ENCODE measurements at places on chromosomes 12 and 14. TPM values are rescaled to one million over a fixed set of nuclear protein-coding genes. Genes with fewer than 3 reads are reported as not detected.
A peak's percentile ranks its signal among the peaks of the same experiment; 100 is the strongest.

Gene KDM5A
- total RNA-seq, result 68.0 TPM

Gene KCNMB4
- total RNA-seq, result 6.7 TPM

- H3K4me1 ChIP-seq, result no peaks in the 10 kb centered on the region
- H3K4me3 ChIP-seq, result no peak overlapping the region
- H3K27ac ChIP-seq, result no peak overlapping the region
- DNase-seq, result no peak
- H3K36me3 ChIP-seq, result 0 out of 2 replicates have a peak, but pooled peaks cover 3% of the 10 kb centered on the region
Observed at GRCh38 chr14:92687681-92688433, 60.6 kb downstream of the LGMN start.

DNA sequence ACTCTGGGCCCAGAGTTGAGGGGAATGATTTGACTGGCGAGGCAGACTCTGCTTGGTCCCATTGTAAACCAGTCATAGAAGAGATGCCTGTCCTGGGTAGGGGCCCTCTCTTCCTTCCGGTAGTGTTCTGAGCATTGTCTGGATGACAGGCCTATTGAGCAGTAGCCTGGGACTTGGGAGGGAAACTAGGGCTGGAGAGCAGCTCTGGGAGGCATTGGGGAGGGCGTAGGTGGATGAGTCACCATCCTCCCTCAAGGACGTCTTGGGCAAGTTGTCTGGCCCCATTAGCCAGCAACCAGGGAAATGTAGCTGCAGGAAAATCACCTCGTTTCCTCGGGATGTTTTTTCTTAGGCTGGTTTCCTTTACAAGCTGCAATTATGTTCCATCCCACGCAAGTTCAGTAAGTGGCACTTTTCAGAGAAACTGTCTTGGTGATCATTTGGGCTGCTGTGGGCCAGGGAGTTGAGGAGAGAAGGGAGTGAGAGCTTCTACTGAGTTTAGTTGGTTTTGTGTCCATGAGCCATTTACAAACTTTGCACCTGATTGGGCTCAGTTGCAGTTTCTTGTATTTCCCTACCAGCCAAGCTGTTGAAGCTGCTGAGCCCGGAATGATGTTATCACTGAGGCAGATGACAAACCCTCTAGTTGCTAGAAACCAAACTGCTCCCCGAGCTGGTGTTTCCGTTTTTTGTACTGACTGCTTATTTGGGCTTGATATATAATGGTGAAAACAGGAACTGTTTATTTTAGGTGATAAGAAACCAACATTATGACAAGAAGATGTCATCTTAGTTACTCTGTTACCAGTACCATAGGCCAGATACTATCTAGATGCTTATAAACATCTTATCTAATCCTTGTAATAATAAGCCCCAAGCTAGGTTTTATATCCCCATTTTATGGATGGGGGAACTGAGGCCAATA lies 147.6 kb downstream of the CHST11 start:
- H3K4me1 ChIP-seq, result peaks cover 80% of the 10 kb centered on the region
- no peaks in the 10 kb centered on the region for H3K27me3 ChIP-seq
- H3K27ac ChIP-seq, result peak overlapping the region; percentile 95
- peak; percentile 77 for DNase-seq
- H3K36me3 ChIP-seq, result no peaks in the 10 kb centered on the region

GRCh38 chr12:107236824-107237511 lies 143.6 kb upstream of the CRY1 start:
- H3K36me3 ChIP-seq, result no peaks in the 10 kb centered on the region
- H3K4me3 ChIP-seq, result no peak overlapping the region
- H3K4me1 ChIP-seq, result peaks cover 24% of the 10 kb centered on the region
- H3K27ac ChIP-seq, result peak overlapping the region; percentile 31

GRCh38 chr12:105736498-105736897 lies 402.3 kb downstream of the NUAK1 start:
- H3K36me3 ChIP-seq, result no peaks in the 10 kb centered on the region
- no peak overlapping the region for H3K27ac ChIP-seq
- H3K27me3 ChIP-seq, result no peaks in the 10 kb centered on the region
- H3K4me3 ChIP-seq, result no peak overlapping the region

Data from PC-9 (cell line).